ENCODE measurements at places on chromosomes 11 and 22.

DNA sequence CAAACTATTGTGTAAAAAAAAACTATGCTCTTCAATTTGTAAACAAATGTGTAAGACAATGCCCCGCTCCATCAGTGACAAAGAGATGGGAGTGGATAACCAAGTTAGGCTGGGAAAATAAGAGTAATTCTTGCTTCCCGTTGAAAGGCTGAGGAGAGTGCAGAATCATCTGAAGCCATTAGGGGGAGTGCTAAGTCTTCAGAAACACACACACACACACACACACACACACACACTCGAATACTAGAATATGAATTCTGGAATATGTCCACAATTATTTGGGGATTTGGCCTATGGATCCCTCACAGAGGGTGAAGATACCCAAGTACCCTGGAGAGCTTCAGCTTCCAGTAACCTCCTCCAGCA lies 27.8 kb upstream of the ROBO3 start:
- peak; percentile 77 for DNase-seq

DNA sequence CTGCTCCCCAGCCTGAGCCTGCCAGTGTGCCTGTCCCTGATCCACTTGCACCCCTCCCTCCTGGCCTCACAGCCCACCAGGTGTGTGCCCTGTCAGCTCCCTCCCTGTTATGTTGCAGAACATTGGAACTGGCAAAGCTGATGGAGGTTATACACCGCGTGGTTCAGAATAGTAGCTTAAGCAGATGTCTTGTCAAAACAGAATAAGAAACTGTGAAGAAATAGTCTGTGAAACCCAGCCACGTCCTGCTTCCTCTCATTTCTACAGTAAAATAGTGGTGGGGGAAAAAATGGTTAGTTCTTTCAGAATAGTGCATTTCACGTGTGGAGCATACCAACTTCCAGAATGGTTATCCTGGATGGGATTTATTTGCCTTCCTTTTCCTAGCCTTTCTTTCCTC lies 161.2 kb upstream of the NAV2 start:
- DNase-seq, result no peak

DNA sequence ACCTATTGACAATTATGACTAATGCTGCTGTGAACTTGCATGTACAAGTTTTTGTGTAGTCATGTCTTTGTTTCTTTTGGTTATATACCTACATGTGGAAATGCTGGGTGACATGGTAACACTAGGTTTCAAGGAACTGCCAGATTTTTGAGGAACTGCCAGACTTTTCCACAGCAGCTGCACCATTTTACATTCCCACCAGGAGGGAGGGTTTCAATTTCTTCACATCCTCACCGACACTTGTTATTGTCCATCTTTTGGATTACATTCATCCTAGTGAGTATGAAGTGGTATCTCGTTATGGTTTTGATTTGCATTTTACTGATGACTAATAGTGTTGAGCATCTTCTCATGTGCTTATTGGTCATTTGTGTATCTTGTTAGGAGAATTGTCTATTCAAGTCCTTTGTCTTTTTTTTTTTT lies 13.3 kb downstream of the CLDN5 start:
- DNase-seq, result no peak

DNA sequence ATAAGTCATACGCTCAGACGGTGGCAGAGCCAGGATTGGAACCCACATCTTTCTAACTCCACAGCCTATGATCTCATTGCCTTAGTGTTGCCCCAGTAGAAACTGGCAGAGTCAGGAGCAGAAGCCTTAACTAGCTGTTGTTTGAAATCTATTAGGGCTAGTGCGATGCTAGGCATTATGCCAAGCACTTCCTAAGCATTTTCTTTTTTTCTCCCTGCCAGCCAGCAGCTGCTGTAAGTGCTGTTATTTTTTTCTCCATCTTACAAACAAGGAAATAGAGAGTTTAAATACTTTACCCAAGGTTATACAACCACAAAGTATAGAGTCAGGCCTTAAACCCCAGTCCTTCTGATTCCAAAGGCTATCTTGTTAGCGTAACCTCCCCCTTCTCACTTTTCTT lies 161.0 kb upstream of the SORL1-AS1 start:
- no peak for DNase-seq

- peak; percentile 18 for DNase-seq
Observed at GRCh38 chr22:39297490-39298240, 21.8 kb downstream of the RPL3 start.

DNA sequence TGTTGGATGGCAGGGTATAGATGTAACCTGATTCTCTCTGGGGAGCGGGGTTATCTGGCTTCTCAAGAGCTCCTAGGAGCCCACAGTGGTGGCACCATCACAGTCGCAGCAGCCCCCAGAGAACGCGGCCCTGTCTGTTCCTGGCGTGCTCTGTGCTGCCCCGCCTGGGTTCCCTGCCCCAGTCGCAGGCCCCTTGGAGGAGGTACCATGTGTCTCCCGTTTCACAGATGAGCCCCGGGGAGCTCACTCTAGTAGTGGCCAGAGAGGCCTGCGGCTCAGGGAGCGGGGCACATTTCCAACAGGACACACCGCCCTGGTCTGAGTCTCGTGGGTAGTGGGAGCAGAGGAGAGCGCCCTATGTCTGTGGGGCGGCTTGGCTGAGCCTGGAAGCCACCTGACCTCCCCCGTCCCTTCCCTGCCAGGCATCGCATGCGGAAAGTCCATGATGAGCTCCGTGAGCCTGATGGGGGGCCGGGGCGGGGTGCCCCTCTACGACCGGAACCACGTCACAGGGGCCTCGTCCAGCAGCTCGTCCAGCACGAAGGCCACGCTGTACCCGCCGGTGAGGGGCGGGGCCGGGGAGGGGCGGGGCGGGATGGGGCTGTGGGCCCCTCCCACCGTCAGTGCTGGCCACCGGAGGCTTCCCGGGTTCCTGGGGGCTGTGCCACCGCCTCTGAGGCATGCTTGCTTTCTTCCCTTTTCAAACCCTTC lies 21.0 kb upstream of the PPP6R3 start:
- DNase-seq, result peak; percentile 11

DNA sequence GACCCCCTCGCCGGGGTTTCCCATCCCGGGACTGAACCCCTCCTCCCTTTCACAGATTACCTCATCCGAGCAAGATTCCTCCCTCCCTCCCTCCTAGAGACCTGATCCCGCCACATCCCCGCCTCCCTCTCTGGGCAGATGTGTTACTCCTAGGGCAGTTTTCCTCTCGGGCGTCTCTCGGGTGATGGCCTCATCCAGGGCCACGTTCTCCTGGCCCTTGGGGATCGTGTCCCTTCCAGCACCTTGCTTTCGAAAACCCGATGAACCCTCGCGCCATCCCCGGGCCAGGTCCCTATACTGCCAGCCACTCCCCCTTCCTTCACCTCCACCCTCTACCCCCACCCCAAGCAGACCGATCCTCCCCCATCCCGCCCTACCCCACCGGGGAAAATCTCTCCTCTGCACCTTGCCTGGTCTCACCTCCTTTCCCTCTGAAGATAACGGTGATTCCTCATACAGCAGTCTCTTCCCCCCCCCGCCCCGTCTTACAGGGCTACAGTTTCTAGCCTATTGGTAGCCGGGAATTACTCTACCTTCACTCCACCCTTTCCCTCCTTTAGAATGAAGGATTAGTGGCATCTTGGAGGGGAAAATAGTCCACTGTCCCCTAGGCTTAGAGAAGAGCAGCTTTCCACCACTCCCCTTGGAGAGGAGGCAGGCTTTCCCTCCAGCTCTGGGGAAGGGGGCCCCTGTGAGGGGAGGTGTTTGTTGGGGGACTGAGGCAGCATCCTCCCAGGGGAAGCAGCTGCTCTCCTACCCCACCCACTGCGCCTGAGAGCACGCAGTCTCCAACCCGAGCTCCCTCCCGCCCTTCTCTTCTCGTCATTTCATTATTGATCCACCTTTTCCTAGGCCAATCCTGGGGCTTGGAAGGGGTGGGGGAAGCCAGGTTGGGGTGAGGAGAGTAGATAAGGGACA lies 1.2 kb downstream of the KMT2A start:
- peak; percentile 75 for DNase-seq

DNA sequence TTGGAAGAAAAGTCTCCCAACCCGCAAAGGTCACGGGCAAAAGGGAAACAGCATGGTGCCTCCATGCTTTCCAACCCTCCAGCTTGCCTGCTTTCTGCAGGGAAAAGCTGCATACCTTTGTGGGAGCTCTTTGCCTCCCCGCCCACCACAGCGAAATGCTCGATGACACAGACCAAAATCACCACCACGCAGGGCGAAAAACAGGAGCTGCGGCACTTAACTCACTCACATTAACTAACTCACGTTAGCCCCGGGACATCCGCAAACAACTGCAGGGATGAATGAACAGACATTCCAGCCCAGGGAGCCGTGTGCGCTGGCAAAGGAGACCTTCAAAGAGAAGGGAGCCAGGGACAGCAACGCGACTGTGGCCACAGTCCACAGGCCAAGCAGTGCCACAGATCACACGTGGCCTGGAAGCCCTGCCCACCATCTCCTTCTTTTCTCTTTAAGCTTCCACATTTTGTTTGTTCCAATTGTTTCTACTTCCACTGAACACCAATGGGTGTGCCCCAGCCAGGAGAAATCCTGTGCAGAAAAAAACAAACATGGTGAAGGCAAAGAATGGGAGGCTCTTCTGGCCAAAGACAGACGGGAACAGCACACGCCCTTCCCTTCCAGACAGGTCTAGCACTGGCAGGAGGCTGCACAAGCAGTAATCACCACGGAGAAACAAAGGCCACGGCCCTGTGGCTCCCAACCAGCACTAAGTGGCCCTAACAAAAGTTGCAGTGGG lies 39.3 kb downstream of the DUSP8 start:
- DNase-seq, result no peak

DNA sequence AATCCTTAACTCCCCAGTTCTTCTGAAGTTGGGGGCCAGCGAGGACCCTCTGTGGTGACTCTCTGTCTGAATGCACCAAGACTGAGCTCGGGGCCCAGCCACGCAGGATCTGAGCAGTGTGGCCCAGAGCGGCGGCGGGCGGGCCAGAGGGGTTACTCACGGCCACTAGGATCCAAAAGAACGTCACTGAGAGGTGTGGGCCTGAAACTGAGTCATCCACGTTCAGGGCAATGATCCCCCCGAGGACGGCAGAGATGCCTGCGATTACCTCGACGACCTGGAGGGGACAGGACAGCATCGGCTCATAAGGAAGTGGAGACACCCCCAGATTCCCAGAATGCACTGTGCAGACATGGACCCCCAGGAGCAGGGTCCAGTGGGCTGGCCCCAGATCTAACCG lies 11.2 kb downstream of the MLC1 start:
- no peak for DNase-seq

- no peak for DNase-seq
Observed at GRCh38 chr11:58674609-58675008, 52.1 kb downstream of the CNTF start.

DNA sequence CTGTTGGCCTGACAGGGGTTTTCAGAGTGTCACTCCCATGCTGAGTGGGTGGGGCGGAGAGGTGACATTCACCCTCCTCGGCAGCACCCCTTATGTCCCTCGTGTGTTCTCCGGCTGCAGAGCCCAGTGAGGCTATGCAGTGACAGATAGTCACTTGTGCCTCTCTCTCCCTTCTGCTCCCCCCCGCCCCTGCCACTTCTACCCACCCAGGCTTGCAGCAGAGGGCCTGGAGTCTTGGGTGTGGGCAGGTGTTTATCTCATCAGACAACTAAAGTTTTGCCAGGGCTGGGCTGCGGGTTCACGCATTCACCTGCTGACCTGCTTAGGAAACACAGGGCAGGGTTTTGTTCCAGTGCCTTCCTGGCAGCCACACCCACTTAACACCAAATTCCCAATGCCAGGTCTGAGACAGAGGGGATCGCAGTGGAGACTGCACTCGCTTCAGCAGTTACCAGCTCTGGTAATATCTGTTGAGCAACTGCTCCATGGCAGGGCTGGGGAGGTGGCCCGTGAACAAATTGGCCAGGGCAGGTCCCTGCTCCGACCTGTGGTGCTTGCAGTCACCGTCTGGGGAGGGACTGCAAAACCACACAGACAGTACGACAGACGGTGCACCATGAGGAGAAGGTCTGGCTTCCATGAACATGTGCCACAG lies 50.5 kb upstream of the ADA2 start:
- peak; percentile 39 for DNase-seq

DNA sequence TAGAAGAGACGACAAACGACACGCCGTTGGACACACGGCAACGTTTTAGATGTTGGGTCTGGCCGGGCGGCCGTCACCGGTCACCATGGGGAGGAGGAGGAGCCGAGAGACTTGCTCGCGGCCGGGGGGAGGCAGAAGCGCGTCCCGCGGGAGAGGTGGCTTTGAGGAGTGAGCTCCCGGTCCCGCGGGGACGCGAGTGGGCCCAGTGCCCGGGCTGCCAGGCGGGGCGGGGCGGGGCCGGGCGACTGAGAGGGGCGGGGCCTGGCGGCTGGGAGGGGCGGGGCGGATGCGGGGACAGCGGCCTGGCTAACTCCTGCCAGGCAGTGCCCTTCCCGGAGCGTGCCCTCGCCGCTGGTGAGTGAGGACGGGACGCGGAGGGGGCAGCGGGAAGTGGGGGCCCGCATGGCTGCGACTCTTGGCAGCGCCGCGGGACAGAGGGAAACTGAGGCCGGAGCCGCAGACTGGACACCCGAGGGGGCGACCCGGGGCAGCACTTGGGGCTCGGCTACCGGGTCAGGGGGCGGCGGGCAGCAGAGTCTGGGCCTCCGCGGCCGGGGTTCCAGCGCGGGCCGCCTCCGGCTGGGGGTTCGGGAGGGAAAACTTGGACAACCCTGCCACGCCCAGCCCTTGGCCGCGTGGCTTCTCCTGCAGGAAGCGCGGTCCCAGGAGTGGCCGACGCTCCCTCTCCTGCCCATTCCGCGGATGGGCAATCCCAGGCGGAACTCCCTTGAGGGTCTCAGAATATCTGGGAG lies at the start of gene TSPO:
TSS of gene TSPO (plus strand) at position 309 of the 752 bp plus-strand sequence. CDS start 7,680 bp downstream, outside the sequence.
- peak; percentile 45 for DNase-seq

- DNase-seq, result no peak
Observed at GRCh38 chr11:90453525-90453924, 230.7 kb upstream of the CHORDC1 start.

- no peak for DNase-seq
Observed at GRCh38 chr22:40911772-40912171, 39.4 kb upstream of the RBX1 start.

GRCh38 chr11:126487711-126488110 lies 132.2 kb downstream of the ST3GAL4 start:
- no peak for DNase-seq

GRCh38 chr11:78346799-78347198 lies 70.8 kb downstream of the GAB2 start:
- DNase-seq, result no peak

GRCh38 chr11:12009617-12010321 lies 1.3 kb upstream of the DKK3 start:
- no peak for DNase-seq

DNA sequence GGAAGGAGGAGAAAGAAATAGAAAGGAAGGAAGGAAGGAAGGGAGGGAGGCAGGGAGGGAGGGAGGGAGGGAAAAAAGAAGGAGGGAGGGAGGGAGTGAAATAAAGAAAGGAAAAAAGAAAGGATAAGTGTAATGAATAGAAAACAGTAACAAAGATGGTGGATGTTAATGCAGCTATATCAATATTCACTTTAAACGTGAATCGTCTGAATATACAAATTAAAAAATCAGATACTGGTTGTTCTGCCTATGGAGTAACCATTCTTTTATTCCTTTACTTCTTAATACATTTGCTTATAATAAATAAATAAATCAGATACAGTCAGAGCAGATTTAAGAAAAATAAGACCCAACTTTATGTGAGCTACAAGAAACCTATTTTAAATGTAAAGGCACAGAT lies 1520.4 kb downstream of the TBC1D22A start:
- DNase-seq, result no peak

Measured in NCI-H82 (cell line).